ENCODE measurements at places on chromosomes 7 and 10.

DNA sequence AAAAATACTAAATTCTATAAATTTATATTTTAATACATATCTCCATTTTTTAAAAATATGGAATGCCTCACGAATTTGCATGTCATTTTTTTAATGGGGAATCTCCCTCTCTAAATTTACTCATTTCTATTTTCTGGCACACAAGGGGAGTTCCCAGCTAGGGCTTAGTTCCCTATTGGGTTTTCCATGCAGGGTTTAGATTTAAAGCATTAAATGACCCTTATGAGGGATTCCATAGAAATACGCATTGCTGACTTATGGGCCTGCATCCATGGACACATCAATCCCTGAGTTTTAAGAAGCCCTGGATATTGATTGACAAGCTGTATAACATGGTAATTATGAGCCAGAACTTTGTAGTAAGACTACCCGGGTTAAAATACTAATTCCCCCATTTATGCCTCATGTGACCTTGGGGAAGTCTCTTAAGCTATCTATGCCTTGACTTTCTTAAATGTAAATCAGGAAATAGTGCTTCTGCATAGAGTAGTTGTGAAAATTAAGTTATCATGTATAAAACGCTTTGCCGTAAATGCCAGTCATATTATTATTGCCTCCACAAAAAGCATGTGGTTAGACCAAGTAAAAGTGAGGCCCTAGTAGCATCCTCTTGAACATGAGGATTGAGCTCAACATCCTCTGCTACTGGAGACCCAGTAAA is 78.8 kb upstream of the ANKRD1 start:
- DNase-seq = no peak

GRCh38 chr7:151801782-151802468 is 75.0 kb downstream of the PRKAG2 start:
- DNase-seq = no peak

GRCh38 chr7:147731311-147731710 is 859.3 kb upstream of the C7orf33 start:
- DNase-seq = no peak

- DNase-seq = no peak
Measured at GRCh38 chr10:52483587-52483986, 169.5 kb downstream of the DKK1 start.

GRCh38 chr10:13515467-13515866 is 13.3 kb downstream of the BEND7 start:
- no peak for DNase-seq

GRCh38 chr7:120337308-120337907 is 64.4 kb downstream of the KCND2 start:
- no peak for DNase-seq
